ENCODE measurements at places on chromosomes 3 and 15.

DNA sequence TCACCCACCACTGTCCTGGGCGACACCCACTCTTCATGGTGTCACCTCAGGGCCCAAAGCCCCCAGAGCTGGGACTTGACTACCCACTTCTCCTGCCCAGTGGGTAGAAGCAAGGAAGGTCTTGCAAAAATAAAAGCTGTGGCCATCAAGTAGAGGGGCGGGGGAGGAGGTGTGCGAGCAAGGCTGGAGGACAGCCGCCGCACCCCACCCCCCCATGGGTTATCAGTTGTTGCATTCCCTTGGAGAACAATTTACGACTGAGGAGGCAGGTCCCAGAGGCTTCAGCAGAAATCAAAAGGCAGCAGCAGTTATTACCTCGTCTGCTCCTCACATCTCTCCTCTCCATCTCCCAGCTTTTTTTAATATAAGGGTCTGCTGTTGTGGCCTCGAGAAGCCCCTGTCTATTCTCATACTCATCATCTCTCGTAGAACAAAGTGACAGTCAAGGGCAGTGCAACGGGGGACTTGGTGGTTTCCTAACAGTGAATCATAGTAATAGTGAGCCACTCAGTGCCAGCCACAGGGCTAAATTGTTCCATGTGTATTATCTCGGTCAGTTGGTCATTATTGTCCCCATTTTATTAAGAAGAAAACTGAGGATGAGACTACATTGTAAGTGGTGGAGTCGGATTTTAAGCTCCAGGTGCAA, 116.4 kb downstream of the PDCD6IP start:
- no peak for DNase-seq

DNA sequence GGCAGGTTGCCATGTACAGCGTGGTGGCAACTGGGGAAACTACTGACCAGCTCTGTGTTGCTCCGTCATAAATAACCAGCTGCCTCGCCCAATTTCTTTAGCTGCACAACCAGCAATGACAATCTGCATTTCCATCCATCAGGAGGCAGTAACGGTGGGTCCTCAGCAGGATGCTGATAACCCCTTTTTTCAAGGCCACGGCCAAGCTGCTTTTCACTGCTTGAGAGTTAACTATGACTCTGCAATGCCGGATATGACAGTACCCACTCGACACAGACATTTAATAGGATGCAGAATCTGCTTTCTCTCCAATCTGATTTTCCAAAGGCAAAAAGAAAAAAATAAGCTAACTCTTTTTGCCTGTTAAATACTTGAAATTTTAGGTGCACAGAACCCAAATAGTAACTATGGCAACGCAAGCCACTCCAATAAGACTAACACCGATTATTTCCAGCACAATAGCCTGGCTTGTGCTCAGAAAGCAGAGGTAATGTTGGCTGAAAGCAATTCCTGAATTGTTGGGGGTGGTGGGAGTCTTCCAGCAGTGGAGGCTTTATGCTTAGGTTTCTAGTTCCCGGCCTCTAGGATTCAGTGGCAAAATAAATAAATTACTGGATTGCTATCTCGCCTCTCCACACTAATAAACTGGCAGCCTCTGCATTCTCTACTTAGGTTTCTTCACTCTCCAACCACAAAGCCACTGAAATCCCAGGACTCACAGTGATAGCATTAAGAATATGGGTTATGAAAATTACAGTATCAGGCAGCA, 31.2 kb upstream of the SRGAP3 start:
- DNase-seq: no peak

GRCh38 chr3:22982981-22983587, 220.0 kb upstream of the UBE2E2 start:
- DNase-seq: no peak

DNA sequence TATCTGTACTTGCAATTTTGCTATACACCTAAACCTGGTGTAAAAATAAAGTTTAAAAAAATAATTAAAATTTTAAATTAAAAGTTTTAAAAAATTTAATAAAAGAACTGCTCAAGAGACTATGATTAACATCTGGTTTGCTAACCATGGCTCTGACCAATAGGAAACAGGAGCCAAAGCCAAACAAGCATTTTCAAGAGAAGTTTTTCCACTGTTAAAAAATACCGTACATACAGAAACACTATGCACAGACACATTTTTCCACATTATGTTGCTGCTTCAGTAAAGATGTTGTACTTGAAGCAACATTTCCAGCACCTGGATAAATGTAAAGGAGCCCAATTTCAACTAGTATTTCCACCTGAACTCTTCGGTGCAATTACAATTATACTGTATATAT, 543.9 kb upstream of the NAALADL2 start:
- no peak for DNase-seq

- no peak for DNase-seq
Observed at GRCh38 chr3:88267847-88268246, 118.1 kb downstream of the C3orf38 start.

GRCh38 chr3:80051602-80051962, 283.8 kb upstream of the ROBO1 start:
- no peak for DNase-seq

Data from ACHN (cell line).